ENCODE measurements at places on chromosomes 2 and 18. TPM values are rescaled to one million over a fixed set of nuclear protein-coding genes. Genes with fewer than 3 reads are reported as not detected.

GRCh38 chr2:106020821-106021661 is 173.1 kb downstream of the UXS1 start:
- peak; percentile 39 for DNase-seq

- DNase-seq: no peak
Observed at GRCh38 chr18:32455361-32455760, 15.3 kb downstream of the GAREM1 start.

- peak; percentile 69 for DNase-seq
Observed at GRCh38 chr2:109173311-109174171, 44.5 kb downstream of the SH3RF3 start.

DNA sequence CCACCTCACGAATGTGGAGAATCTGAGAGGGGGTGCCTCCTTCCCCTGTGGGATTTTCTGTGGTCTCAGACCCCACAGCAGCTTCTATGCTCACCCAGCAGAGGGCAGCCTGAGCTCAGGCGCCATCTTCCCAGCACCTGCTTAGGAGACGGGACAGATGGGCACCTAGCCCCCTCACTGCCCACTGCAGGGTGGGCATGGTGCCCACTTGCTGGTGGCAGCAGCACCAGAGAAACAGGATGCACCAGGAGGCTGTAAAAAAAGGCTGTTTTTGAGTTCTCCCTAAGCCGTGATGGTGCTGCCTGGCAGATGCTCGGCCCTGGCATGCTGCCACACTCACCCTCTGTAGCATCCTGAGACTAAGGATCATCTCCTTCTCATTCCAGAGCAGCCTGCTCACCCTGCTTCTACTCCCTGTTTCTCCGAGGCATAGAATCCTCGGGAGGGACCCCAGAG is 19.1 kb upstream of the SLC20A1 start:
- peak; percentile 44 for DNase-seq

DNA sequence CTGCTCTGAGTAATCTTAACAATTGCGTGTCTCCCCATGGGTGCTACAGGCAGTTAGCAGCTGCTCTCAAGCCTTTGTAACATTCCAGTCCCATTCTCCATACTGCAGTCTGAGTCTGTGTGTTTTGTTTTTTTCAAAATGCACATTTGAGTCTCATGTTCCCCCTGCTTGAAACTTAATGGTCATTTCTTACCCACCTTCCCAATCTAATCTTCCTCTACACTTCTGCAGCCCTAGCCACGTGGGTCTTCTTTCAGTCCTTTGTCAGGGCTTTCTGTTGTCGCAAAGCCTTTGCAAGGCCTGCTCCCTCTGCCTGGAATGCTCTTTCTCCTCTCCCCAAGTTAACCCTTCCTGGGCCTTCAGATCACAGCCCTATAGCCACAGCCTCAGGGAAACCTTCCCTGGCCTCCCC is 24.5 kb downstream of the ELAC1 start:
- no peak for DNase-seq

The SANBR gene
- 6.1 TPM for total RNA-seq

The EPHA4 gene
- 84.7 TPM for total RNA-seq

The SULT1C2 gene
- total RNA-seq: 3.6 TPM

GRCh38 chr2:38602136-38602731 is 494 bp downstream of the HNRNPLL start:
- no peak for DNase-seq

DNA sequence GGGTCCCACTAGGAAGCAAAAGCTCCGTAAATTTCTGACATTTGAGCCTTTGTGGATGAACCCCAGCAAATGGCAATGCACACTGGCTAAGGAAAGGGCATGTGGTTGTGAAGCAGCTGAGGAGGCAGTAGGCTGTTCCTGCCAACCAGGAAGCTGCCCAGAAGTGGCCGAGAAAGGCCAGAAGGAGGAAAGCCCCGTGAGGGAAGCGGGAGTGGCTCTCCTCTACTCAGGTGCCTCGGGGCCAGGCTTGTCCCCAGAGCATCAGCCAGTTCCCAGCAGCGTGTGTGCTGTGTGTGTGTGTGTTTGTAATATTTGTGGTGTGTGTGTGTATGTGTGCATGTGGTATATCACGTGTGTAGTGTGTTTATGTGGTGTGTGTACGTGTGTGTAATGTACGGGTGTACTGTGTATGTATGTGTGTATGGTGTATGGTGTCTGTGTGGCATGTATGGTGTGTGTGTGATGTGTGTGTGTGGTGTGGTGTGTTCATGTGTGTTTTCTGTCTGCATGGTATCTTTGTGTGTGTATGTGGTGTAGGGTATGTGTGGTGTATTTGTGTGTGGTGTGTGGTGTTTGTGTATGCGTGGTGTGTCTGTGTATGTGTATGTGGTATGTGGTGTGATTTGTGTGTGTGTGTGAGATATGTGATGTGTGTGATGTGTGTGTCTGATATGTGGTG is 90.6 kb downstream of the APOB start:
- DNase-seq: no peak

The IFIH1 gene
- 5.6 TPM for total RNA-seq

The LAMA1 gene
- total RNA-seq: 2.3 TPM

GRCh38 chr2:99088017-99088416 is 53.5 kb upstream of the C2orf15 start:
- no peak for DNase-seq

GRCh38 chr2:225040856-225041206 is 1.4 kb downstream of the DOCK10 start:
- no peak for DNase-seq

- DNase-seq: no peak
Observed at GRCh38 chr2:100674666-100675065, 111.9 kb downstream of the PDCL3 start.

The TUBA4B gene
- not detected for total RNA-seq

DNA sequence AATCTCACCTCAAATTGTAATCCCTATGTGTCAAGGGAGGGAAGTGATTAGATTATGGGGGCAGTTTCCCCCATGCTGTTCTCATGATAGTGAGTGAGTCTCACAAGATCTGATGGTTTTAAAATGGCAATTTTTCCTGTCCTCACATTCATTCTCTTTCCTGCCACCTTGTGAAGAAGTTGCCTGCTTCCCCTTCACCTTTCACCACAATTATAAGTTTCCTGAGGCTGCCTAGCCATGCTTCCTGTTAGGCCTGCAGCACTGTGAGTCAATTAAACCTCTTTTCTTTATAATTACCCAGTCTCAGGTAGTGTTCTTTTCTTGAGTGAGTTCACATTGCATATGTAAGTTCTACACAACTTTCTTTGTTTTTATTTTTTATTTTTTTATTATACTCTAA is 271.5 kb downstream of the EXOC6B start:
- no peak for DNase-seq

Data from uterus (tissue), 4 donors.